ENCODE measurements at places on chromosomes 16 and 17.

GRCh38 chr16:15513156-15513555 is 78.8 kb downstream of the BMERB1 start:
- no peak for DNase-seq

- no peak for DNase-seq
Measured at GRCh38 chr16:12429756-12430155, 373.9 kb downstream of the CPPED1 start.

GRCh38 chr17:76054112-76054476 is 18.2 kb downstream of the SRP68 start:
- DNase-seq = no peak

DNA sequence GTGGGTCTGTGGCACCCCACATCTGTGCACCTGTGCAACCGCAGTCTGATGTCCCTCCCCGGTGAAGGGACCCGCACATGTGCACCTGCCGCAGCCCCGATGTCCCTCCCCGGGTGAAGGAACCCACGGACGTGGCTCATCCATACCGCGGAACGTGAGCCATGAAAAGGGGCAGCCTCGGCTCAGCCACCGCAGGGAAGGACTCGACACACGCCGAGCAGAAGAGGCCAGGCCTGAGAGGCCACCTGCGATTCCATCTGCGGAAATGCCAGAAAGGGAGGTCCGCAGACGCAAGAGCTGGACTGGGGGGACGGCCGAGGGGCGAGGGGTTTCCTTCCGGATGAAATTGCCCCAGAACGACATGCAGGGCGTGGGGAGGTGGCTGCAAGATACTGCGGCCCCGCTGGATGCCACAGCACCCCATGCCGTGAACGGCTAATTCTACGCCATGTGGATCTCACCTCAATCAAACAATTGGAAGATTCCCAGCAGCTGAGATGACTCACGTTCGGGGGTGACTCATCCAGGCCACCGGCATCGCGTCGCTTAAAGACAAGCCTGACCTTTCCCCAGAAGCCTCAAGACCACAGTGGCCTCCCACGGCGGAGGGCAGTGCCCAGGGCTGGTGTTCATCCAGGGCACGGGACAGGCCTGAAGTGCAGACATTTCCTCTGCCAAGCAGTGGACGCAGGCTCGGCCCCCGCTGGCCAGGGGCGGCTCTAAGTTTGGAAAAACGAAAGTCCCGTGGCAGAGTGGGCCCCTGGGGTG is 21.0 kb downstream of the SOX8 start:
- DNase-seq = no peak

GRCh38 chr16:11401161-11402050 is 56.1 kb downstream of the RMI2 start:
- DNase-seq = no peak

- DNase-seq = no peak
Measured at GRCh38 chr16:28218109-28218508, 6.3 kb upstream of the XPO6 start.

DNA sequence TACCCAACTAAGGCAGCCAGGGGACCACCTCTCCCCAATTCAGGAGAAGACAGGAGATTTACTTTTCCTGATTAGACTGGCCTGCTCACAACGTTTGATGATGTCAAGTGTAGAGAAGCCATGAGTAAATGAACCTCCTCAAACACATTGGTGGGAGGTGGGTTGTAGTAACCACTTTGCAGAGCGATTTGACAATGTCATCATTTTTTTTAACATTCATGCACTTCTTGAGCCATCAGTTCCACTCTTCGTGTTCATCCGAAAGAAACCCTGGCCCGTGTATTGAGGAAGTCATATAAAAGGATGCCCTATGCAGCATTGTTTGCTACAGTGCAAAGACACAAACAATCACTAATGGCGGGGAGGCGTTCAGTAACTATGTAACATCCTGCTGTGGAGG is 5.5 kb upstream of the KRT19 start:
- DNase-seq = no peak

- DNase-seq = peak; percentile 66
Measured at GRCh38 chr16:457732-458400, 32.4 kb downstream of the RAB11FIP3 start.

DNA sequence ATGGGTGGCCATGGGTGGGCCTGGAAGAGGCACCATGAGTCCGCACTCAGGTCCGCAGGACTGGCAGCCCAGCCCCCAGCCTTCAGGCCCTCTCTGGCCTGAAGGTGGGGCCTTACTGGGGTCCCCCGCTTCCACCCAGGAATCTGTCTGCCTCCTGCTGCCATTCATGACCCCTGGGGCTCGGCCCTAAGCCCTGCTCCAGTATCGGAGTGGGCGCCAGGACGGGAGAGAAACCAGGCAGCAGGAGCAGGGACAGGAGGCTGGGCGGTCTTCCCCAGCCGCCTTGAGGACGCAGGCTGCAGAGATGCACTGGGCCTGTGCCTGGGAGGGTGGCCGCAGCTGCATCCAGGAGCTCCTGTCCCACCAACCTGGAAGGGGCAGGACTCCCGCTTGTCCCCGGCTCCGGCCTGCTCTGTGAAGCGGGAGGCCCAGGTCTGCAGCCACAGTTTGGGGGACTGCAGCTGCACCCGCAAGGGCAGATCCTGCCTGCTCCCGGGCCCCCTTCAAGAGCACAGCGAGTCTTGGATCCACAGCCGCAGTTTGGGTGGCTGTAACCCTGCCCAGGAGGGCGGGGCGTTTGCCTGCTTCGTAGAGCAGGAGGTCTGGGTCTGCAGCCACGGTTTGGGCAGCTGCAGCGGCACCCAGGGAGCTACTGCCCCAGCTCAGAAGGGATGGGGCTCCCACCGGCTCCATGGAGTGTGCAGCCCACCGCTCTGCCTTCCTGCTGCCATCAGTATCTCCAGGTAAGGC is 81.8 kb upstream of the DNAJA2 start:
- DNase-seq = no peak

- no peak for DNase-seq
Measured at GRCh38 chr16:14198572-14198971, 127.5 kb downstream of the MRTFB start.

DNA sequence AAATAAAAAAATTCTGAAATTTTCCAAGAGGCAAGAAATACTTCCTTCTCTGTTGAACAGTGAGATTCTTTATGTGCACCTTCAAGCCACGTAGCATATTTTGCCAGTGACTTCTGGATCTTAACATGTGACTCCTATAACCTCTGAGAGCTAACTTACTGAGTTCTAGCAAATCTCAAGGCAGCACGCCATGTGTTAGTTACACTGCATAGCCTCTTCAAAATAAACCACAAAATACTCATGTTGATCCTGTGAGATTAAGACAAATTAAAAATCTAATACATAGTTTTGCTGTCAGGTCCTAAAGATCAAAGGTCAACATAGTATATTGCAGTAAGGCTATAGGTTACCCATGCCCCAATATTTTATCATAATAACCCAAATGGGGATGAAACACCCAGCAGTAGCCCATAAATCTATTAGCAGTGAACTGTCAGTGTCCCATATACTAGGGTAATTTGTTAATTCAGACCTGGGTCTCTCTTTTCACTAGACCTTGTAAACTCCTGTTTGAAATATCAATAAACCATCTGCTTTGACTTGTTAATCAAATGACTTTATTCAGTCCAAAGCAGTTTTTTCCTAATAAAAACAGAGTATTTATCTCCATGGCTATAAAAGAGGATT is 343.1 kb downstream of the ZFHX3 start:
- no peak for DNase-seq

- DNase-seq = no peak
Measured at GRCh38 chr16:35750701-35751104, 2291.3 kb downstream of the TP53TG3F start.

DNA sequence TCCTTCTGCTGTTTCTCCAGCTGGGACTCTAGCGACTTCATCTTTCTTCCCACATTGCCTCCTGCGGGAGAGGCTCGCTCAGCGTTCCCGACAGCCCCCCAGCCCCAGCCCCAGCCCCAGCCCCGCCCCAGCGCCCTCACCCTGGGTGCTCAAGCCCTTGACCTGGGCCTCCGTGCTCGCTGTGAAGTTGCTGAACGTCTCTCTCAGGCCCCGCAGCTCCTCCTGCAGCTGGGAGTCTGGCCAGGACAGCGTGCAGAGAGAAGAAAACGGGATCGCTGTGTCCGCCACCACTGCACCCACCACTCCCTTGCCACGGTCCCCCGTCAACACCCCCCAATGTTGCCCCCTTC is 2.4 kb downstream of the ASGR1 start:
- peak; percentile 41 for DNase-seq

DNA sequence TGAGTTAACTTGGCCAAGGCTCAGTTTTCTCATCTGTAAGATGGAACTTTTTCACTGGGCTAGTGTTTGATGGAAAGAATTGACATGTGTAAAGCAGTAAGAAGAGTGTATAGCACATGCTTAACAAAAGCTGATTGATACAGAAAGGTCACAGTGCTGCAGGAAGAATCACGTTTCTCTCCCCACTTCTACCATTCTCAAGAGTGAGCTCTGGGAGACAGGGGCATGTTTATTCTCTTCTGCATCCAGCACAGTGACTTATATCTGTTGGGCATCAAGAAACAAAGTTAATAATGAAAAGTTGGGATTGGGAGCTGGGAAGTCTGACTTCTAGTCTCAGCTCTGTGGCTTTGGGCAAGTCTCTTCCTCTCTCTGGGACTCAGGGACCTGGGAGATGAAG is 55.3 kb downstream of the IRX3 start:
- no peak for DNase-seq

DNA sequence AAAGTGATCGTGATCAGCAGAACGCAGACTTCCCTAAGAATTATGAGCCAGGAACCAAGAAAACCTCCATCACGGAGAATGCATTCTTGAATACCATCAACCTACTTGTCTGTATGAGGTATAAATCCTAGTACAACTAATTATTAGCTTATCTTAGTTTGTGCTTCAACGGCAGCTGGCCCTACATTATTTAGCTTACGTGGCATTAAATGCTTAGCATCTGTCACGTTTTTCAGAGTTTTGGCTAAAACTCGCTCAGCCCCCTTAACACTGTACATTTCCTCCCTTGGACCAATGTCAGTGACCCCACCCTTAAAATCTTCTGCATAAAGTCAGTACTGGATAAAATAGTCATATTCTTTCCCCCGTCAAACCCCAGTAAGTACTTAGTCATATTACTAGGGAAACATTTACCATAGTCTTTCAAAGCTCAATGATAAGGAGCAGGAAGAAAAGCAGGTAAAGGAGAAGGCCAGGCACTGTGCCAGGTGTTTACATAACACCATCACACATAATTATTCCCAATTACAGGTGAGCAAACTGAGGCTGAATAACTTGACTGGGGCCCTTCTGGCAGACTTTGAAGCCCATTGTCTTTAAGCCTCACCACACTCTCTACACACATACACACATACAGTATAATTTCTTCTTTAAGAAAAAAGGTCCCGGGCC is 16.6 kb upstream of the TXNDC11 start:
- no peak for DNase-seq

GRCh38 chr16:89452925-89453324 is 37.4 kb downstream of the ANKRD11 start:
- no peak for DNase-seq

- DNase-seq = no peak
Measured at GRCh38 chr16:31080756-31081419, 6.7 kb downstream of the ZNF646 start.

- DNase-seq = no peak
Measured at GRCh38 chr17:77346765-77347164, 206.0 kb downstream of the SEC14L1 start.

GRCh38 chr17:73126716-73127473 is 34.4 kb upstream of the SLC39A11 start:
- no peak for DNase-seq

DNA sequence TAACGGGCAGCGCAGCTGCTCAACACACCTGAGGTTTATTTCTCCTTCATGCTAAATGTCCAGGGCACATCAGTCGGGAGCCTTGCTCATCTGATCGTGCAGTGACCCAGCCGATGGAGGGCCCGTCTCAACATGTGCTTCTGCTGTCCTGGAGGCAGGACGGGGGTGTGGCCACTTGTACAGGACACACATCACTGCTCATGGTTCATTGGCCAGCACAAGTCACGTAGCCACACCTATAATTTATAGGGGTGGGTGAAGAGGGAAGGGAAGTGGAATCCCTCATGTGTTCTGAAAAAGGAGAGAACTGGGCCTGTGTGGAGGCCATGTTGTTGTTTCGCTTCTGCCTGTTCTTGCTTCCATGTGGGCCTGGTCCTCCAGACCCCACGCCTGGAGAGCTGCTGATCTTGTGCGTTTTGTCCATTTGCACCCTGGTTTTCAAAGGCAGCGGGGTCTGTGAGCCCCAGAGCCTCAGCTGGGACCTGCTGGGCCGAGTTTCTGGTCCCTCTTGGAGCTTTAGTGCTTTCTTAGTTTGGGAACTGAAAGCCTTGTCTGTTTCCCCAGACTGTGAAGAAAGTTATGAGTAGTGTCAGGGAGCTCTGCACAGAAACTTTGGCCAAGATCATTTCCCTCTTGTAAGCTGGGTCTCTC is 60.5 kb downstream of the CMIP start:
- DNase-seq = no peak

- no peak for DNase-seq
Measured at GRCh38 chr16:89717688-89718505, 2.8 kb downstream of the VPS9D1 start.

DNA sequence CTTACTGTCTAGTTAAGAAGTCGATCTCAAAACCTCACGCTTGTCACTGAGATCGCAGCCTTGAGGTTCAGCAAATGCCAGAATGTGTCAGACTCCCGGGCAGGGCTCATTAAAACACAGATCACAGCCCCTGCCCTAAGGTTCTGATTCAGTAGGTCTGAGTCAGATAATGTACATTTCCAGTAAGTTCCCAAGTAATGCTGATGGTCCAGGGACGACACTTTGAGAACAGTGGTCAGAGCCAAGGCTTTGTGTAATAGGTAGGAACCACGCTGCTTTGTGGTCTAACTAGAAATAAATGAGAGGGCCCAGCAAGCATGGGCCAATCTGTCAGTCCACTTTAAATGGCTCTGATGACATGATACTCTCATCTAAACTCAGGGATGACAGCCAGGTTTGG is 228.6 kb downstream of the ZFHX3 start:
- DNase-seq = no peak

DNA sequence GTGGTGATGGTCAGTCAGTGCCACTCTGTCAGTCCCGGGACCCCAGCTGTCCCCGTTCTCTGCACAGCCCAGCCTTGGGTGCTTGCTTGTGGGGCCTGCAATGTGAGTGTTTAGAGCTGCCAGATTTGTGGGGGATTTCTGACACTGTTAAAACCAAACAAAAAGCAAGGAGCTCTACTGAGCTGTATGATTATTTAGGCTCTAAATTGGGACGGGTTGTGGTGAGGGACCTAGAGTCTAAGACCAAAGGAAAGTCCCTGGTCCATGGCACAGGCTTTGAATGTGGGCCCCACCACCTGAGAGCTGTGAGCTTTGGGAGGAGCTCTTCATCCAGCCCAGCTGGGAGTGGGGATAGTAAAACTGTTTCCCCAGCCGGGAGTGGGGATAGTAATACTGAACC is 63.3 kb downstream of the KSR1 start:
- DNase-seq = no peak

GRCh38 chr16:58332997-58333700 is 38.3 kb upstream of the PRSS54 start:
- DNase-seq = no peak

DNA sequence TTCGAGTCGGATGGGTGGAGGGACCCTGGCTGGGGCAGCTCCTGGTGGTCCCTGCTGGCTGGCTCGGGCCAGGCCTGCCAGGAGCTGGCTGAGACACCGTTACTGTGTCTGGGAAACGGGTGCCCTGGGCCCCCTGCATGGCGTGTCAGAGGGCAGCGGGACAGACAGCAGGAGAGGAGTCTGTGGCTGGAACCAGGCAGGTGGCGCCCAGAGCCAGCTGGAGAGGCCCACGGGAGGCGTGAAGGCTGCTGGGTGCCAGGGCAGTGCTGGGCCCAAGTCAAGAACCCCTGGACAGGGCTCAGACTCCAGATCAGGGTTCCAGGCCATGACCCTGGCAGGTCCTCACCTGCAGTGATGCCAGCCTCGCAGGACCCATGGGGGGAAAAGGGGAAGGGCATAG is 16.6 kb downstream of the SOX8 start:
- no peak for DNase-seq

GRCh38 chr16:54903047-54903446 is 27.6 kb upstream of the IRX5 start:
- DNase-seq = no peak

All from tongue (tissue), 3 donors.